ENCODE measurements at places on chromosomes 2 and 18.
A peak's percentile ranks its signal among the peaks of the same experiment; 100 is the strongest.

GRCh38 chr18:9429662-9429993, 45.7 kb upstream of the RALBP1 start:
- no peak for DNase-seq

DNA sequence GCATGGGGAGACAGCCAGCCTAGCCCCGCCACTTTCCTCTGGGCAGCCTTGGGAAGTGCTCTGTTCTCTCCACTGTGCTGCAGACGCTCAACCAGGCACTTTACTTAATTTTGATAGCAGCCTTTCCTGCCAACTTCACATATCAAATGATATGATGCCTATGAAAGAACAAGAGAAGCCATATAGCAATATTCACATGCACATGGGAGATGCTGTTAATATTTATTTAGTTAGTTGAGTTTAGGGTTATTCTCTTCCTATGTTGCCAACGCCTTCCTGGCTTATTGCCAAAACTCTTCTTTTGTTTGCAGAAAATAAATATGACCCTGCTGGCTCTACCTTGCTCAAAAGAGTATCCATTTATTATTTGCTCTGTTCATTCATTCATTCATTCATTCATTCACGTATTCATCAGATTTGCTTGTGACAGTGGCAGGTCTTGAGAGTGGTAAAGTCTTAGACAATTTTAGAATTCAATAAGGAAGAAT, 99.3 kb downstream of the GATA6 start:
- no peak for DNase-seq

GRCh38 chr18:46388286-46388685, 268.7 kb downstream of the LOXHD1 start:
- DNase-seq, result no peak

GRCh38 chr2:230929381-230930148, 4.5 kb upstream of the GPR55 start:
- no peak for DNase-seq

GRCh38 chr2:207693641-207694249, 17.7 kb upstream of the CCNYL1 start:
- no peak for DNase-seq

GRCh38 chr2:150296770-150297546, 190.5 kb downstream of the RND3 start:
- DNase-seq, result no peak

- DNase-seq, result no peak
Observed at GRCh38 chr18:37525262-37525585, 40.4 kb downstream of the CELF4 start.

DNA sequence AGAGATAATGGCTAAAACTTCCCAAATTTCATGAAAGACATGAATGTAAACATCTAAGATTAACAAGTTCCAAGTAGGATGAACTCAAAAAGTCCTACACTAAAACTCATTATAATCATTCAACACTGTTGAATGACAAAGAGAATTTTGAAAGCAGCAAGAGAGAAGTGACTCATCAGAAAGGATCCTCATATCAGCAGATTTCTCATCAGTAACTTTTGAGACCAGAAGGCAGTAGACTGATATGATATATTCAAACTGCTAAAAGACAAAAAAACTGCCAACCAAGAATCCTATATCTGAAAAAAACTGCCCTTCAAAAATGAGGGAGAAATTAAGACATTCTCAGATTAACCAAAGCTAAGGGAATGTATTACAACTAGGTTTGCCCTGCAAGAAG, 130.6 kb upstream of the OTX1 start:
- DNase-seq, result no peak

DNA sequence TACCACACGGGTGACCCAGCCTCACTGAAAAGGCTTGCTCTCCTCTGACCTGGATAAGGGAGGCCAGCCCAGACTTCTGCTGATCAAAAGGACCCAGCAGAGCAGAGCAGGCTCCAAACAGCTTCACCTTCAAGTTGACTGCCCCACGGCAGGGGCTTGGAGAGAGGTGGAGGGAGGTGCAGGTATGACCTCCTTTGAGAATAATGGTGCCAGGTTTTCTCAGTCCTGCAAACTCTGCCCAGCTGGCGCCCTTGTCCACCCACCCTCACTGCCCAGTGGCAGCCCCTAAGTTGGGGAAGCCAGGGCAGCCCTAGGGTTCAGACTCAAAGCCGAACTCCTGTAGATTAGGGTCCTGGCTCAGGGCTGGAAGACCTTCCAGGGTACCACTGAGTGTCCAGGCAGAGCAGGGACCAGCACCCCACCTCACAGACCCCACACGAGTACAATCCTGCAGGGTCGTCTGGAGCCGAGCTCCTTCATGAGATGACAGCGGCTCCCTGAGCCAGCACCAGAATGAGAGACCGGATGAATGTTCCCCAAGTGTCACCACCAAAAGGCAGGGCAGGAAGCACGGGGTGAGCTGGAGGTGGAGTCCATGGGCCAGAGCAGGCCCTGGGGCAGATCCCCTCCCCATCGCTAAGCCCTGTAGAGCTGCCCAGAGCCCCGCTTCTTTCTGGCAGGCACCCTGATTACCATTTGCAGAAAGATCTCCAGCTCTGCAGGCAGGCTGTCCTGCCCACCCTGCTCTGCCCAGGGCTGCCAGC, 3.6 kb upstream of the GPC1 start:
- DNase-seq, result no peak

GRCh38 chr18:61893309-61893970, 633 bp upstream of the RNF152 start:
- no peak for DNase-seq

GRCh38 chr2:116716038-116716437, 1098.5 kb upstream of the DDX18 start:
- no peak for DNase-seq

- DNase-seq, result peak; percentile 55
Observed at GRCh38 chr2:44016282-44016681, 20.5 kb upstream of the LRPPRC start.

DNA sequence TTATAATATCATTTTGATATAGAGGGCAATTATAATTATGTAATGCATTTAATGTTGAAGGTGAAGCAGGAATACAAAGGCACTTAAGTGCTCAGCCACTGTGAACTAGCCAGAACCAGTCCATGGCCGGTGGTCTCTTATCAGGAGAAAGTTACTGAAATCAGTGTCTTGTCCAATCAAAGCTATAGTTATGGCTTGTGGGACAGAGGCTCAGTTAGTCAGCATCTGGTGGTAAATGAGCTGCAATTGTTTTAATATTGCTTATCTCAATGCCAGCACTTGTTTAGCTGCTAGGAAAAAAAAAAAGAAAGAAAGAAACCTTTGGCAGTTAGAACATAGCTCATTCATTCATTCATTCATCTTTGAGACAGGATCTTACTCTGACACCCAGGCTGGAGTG, 3.8 kb upstream of the ALS2 start:
- DNase-seq, result no peak

- DNase-seq, result no peak
Observed at GRCh38 chr18:8519102-8519501, 90.1 kb upstream of the RAB12 start.

- DNase-seq, result no peak
Observed at GRCh38 chr2:233764761-233765160, 4.7 kb downstream of the UGT1A1 start.

DNA sequence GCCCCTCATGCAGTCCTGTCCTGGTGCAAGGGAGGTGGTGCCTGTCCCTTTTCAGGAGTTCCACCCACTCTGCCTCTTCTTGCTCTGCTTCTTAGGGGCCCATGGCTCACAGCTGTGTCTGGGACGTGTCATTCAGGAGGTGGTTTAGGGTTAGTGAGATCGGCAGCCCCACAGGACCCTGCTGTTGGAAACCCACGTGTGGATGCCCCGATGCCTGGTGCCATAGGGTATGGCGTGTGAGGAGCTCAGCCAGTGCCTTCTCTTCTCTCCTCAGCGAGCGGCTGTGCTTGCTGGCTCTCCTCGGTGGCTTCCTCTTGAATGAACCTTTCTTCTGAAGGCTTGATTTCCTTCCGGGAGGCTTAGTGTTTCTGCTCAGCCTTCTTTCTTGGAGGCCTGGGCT, 55.2 kb downstream of the LDLRAD4 start:
- DNase-seq, result no peak

GRCh38 chr2:233152541-233152940, 92.4 kb downstream of the INPP5D start:
- DNase-seq, result no peak

- DNase-seq, result no peak
Observed at GRCh38 chr2:173185437-173185836, 109.8 kb downstream of the MAP3K20 start.

- no peak for DNase-seq
Observed at GRCh38 chr2:96895032-96895745, 25.3 kb upstream of the SEMA4C start.

DNA sequence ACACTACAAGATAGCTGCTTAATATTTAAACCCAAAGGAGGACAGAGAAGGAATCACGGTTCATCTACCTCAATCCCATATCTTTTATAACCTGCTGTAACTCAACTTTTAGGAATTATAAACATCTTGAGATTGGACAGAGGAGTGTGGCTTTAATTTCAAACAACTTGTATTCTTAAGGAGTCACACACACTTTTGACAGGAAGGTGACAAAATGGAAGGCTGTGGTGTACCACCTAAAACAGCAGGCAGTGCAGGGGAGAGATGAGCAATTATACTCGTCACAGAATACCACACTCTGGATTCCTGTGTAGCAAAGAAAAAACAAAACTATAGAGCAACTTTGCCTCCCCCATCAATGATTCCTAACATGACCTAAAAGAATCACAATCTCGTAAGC, 194.8 kb downstream of the ZEB2 start:
- DNase-seq, result no peak

GRCh38 chr2:221372159-221372884, 199.8 kb downstream of the EPHA4 start:
- DNase-seq, result peak; percentile 33

DNA sequence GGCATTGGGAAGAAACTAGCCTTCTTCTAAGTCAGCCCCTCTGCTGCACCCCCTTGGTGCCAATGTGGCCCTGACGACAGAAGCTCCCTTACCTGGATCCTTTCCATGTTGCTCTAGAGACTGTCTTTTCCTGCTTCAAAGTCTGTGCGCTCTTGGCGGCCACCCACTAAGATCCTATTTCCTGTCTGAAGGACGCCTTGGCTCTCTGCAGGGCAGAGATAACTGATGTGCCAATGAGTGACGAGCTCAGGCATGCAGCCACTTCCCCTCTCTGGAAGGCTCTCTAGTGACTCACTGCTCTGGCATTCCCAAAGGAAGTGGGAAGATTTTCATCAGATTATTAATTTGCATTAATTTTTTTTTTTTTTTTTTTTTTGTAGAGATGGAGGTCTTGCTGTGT, 273.5 kb downstream of the CDH20 start:
- peak; percentile 50 for DNase-seq

GRCh38 chr2:207506426-207506825, 23.3 kb upstream of the CREB1 start:
- DNase-seq, result no peak

DNA sequence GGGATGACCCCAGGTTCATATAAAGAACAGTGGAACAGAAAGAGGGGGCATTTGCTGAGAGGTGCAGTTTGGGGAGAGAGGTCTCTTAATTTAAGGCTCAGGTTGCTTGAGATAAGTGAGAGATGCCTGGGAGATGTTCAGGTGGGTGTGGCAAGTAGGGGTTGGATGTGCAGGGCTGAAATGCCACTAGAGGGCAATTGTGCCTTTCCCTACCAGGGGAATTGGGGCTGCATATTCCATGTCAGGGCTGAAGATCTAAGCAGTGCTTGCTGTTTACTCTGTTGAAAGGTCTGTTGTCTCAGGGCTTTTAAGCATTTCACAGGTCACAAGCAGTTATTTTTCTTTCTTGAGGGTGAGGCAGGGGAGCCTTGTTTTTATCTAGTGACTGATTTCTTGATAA, 7.8 kb downstream of the CCDC85A start:
- DNase-seq, result no peak

GRCh38 chr18:62768558-62768943, 53.2 kb downstream of the PHLPP1 start:
- no peak for DNase-seq

- no peak for DNase-seq
Observed at GRCh38 chr18:8701546-8702118, 3.7 kb upstream of the MTCL1 start.

GRCh38 chr2:129062146-129062912, 743.7 kb upstream of the HS6ST1 start:
- DNase-seq, result no peak

- no peak for DNase-seq
Observed at GRCh38 chr2:231348704-231349373, 46.7 kb upstream of the B3GNT7 start.

GRCh38 chr18:5558851-5559250, 15.1 kb upstream of the EPB41L3 start:
- DNase-seq, result no peak

DNA sequence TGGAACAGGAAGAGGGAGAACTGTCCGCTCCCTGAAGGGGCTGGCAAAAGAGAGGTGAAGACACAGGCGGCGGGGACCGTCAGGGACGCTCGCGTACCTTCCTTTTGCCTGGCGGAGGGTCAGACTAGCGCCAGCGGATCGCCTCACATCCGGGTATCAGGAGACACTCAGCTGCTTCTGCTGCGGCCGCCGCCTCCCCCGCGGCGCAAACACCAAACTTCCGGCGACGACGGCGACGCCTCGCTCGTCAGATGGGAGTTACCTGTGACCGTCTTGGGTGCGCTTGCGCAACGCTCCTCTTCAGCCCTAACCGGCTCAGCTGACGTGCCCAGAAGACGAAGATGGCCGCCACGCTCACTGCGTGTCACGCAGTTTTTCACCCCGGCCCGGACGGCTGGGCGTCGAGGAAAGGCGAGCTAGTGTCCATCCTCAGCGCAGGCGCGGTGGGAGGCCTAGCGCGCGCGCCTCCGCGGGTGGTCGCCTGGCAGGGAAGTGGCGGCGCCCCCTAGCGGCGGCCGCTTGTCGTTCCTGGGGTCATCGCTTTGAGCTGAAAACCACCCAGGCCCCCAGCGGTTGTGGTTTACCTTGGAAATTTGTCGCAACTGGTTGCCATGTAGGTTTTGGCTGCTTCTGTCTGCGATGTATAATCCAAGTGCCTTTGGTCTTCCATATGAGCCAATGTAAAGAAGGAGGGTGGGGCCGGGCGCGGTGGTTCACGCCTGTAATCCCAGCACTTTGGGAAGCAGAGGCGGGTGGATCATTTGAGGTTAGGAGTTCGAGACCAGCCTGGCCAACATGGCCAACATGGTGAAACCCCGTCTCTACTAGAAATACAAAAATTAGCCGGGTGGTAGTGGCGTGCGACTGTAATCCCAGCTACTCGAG, at the start of gene ESCO1:
Gene ESCO1, minus strand, starts transcription at position 179 of the 885 bp plus-strand sequence. CDS start 25,861 bp downstream, outside the sequence.
- DNase-seq, result peak; percentile 96

GRCh38 chr2:163592954-163593622, 142.7 kb downstream of the FIGN start:
- DNase-seq, result no peak

- DNase-seq, result no peak
Observed at GRCh38 chr2:69561101-69561500, 82.4 kb downstream of the AAK1 start.

DNA sequence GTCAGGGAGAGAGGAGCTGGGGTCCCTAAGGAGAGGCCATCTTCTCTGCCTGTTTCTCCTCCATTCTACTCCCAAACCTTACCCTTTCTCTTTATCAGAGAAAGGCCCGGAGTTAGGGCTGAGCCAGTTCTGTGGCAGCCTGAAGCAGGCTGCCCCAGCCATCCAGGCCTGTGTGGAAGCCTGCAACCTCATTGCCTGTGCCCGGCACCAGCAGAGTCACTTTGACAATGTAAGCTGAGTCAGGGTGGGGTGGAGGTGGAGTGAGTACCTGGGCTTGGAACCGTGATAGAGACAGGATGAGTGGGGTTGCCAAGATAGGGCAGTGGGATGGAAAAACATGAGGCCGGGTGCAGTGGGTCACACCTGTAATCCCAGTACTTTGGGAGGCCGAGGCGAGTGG, 5.2 kb downstream of the CHRNG start:
- no peak for DNase-seq
